SHP77 (cell line): ENCODE measurements at places on chromosomes 1 and 21.

- DNase-seq = no peak
Observed at GRCh38 chr1:65681096-65681495, 111.6 kb upstream of the PDE4B start.

GRCh38 chr1:115496904-115497527, 144.8 kb upstream of the VANGL1 start:
- DNase-seq = no peak

DNA sequence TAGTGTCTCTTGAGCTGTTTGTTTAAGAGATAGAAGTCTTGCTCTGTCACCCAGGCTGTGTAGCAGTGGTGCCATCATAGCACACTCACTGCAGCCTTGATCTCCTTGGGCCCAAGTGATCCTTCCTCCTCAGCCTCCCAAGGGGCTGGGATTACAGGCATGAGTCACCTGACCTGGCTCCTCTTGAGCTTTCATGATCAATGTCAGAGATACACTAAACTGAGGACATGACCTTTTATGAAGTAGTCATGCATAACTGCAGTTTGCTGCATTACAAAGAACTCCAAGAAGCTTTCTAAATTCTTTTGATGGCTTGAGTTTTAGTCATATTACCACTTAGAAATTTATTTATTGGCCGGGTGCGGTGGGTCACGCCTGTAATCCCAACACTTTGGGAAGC, 77.7 kb downstream of the CC2D1B start:
- DNase-seq = no peak

GRCh38 chr1:180926164-180926981, 13.7 kb downstream of the KIAA1614 start:
- no peak for DNase-seq

GRCh38 chr1:81391125-81391828, 409.5 kb upstream of the ADGRL2 start:
- peak; percentile 39 for DNase-seq

DNA sequence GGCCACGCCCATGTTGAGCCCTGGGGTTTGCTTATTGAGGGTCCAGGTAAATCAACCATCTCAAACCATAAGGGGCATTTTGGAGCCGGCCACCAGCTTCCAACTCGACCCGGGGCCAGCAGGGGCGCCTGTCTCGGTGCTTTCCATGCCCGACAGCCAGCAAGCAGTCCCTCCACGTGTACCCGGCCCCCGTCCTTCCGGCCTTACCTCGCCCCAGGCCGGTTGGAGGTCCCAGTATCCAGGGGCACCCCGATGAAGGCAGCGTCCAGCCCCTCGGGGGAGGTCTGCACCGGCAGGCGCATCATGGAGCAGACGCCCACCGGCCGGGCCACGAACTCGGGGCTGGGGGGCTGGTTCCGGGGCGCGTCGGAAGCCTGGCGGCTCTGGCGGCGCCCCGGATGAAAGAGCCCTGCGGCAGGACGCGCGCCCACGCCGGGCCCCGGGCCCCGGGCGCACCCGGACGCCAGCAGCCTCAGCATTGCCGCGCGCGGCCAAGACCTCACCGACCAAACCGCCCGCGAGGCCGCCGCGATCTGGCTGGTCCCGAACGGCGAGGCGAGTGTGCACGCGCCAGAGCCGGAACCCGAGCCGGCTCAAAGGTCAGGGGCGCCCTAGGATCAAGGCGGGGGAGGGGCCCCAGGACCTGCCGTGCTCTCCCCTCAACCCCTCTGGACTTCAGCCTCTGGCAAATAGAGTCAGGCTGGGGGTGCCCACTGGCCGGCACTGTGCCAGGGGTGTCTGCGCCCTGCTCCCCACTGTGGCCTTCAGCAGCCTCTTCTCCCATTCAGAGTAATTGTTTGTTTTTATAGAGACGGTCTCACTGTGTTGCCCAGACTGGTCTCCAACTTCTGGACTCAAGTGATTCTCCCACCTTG, at the start of gene AGMAT:
TSS of gene AGMAT (minus strand) at position 563 of the 875 bp plus-strand sequence. CDS start at position 479, 84 bp downstream.
- DNase-seq = no peak

GRCh38 chr1:47618222-47618720, 180.4 kb downstream of the FOXD2 start:
- no peak for DNase-seq

- peak; percentile 55 for DNase-seq
Observed at GRCh38 chr1:202189001-202189790, 4.4 kb upstream of the LGR6 start.

GRCh38 chr1:85313888-85314696, 37.7 kb upstream of the BCL10 start:
- no peak for DNase-seq

GRCh38 chr1:30242722-30243457, 480.5 kb downstream of the MATN1 start:
- no peak for DNase-seq

DNA sequence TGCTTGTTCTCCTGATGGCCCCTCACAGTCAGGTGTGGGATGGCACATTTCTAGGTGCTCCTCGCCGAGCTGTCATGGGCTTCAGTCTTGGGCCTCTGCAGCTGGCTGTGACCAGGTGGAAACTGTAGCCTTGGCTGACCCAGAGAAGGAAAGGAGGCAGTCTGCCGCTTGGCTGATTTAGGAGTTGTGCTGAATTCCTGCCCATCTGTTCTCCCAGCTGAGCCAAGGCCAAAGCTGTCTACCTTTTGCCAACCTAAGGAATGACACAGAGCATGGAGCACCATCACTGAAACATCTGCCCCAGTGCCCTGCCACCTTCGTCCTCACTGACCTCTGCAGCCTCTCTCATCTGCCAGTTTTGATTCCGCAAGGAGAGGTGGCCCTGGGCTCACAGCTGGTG, 27.9 kb downstream of the UTP25 start:
- DNase-seq = no peak

DNA sequence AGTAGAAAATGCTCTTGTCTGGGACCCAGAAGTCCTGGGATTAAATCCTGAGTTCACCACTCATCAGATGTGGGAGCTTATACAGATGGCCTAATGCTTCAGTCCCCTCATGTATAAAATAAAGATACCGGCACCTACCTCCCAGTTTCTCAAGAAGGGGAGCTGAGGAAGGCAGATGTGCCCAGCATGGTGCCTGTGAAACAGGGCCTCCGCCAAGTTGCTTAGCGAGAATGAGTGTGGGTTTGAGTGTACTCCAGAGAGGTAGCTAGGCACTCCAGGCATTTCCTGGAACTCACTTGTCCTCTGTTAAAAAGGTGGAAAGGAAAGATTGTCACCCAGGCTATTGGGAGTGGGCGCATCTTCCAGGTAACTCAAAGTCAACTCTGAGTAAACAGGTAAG, 37.8 kb downstream of the IER5 start:
- no peak for DNase-seq

GRCh38 chr1:86018283-86018923, 138.2 kb downstream of the COL24A1 start:
- DNase-seq = no peak

- DNase-seq = no peak
Observed at GRCh38 chr21:28518630-28519029, 474.0 kb downstream of the LTN1 start.

DNA sequence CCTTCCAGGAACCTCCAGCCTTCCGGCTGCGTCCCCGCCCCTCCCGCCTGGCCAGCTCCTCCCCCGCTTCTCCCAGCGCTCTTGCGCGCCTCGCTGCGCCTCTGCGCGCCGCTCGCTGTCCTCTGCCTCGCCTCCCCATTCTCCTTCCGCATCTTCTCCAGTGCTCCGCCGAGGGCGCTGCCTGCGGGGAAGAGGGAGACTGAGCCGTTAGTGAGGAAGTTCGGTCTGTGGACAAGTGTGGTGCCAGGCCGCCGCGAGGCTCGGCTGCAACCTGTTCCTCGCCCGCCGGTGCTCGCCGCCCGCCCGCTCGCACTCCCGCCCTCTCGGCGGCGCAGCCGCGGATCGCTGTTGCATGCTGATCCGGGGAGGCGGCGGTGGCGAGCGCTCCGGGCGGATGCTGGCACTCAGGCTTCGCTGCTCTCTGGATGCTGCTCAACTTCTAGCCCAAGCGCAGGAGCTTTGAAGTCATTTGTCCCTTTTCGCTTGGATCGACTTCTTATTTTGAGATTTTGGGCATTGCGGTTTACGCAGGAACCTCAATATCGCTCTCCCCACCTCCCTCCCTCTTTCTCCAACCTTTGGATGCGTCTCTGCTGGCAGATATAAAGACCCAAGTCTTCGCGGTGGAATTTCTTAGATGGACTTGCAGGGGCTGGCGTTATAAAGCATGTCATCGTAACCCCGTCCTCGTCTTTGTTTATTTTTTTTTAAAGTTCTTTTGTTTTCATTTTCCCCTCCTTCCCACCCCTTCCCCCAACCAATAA, 614 bp upstream of the CACNA1E start:
- DNase-seq = no peak

- DNase-seq = no peak
Observed at GRCh38 chr21:46486481-46487126, 27.9 kb downstream of the DIP2A start.

DNA sequence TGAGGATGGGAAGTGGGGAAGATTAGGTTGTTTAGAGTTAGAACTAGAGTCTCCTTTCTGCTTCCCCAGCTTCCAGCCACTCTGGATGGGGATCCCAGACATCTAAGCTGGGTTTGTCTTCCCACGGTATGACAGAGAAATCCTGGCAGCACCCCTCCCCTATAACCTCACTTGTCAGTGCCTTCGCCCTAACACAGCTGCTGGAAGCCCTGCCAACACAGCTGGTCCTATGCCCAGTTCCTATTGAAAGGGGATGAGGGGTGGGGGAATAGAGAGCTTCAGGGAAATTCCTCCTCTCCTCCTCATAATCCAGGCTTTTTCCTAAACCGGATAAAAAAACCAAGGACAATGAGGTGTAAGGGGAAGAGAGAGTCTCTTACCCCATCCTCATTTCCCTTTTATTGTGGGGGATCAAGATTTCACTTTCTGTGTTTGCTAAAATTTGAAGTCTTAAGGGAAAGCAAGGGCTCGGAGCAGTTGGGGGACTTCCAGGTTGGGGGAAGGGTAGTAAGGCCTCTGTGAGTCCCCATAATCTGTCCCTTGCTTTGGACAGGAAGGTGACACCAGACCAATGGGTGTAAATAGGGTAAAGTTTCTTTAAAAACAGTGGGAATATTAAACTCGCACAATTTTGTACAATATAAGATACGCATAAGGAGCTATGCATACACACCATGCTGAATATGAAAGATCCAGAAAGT, 590 bp downstream of the TMOD4 start:
- DNase-seq = no peak

GRCh38 chr1:5374192-5374591, 618.0 kb downstream of the NPHP4 start:
- DNase-seq = peak; percentile 60

DNA sequence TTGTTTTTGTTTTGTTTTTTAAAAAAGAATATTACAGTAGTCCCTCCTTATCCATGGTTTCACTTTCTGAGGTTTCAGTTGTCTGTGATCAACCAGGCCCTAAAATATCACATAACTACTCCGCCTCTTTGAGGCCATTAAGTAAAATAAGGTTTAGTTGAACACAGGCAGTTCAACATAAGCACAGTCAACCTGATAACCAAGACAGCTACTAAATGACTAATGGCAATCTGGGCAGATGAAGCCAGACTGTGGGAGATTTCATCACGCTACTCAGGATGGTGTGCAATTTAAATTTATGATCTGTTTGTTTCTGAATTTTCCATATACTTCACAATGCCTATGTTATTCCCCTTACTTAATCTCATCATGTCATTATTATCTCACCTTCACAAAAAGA, 30.1 kb downstream of the LDLRAD1 start:
- DNase-seq = no peak

GRCh38 chr1:60878323-60878722, 204.0 kb upstream of the NFIA start:
- no peak for DNase-seq

GRCh38 chr1:115531631-115532264, 110.0 kb upstream of the VANGL1 start:
- no peak for DNase-seq

DNA sequence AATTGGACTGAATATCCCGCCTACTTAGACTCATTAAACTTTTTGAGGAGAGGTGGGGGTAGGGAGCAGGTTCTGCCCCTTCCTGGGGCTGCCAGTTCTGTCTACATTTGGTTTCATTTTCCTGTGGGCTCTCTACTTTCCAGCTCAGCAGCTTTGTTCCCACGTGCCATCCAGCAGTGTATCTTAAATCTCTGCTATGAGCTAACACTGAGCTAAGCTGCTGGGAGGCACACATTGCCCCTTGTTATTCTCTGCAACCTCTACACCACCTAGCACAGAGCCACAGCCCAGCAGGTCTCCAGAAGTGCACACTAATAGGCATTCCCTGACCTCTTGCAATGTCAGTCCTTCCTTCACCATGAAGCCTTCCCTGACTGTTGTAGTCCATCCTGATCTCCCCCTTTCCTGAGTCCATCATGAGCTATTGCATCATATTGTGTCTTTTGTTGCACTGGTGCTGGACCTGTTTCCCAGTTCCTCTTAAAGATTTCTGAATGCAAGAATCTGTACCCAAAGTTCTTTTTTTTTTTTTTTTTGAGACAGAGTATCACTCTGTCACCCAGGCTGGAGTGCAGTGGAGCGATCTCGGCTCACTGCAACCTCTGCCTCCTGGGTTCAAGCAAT, 28.7 kb upstream of the NRDC start:
- DNase-seq = no peak

GRCh38 chr1:228059634-228060457, 22.7 kb upstream of the ARF1 start:
- no peak for DNase-seq

- DNase-seq = no peak
Observed at GRCh38 chr1:147630447-147630846, 39.9 kb downstream of the ACP6 start.

- DNase-seq = no peak
Observed at GRCh38 chr1:50476800-50477199, 53.6 kb upstream of the DMRTA2 start.

GRCh38 chr1:201501144-201501543, 5.8 kb downstream of the CSRP1 start:
- no peak for DNase-seq

DNA sequence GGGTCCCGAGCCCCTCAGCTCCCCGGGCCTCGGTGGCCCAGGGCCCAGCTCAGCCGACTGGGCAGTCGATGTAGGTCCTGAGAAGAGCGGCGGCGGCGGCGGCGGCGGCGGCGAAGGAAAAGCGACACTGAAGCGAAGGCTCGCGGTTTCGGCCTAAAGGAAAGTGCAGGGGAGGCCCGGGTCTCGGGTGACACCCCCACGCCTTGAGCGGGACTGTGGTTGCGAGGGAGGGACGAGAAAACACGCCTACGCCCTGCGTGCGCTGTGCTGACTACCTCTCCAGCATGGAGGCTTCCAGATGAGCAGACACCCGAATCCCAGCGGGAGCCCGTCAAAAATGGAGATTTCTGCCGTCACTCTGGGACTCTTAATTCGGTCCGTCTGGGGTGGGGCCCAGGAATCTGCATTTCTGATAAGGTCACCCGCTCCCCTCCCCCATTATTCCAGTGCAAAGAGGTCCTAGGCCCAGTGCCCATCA, 31.2 kb downstream of the DNTTIP2 start:
- DNase-seq = peak; percentile 81

GRCh38 chr21:35619184-35619583, 441.1 kb downstream of the SETD4 start:
- DNase-seq = no peak

DNA sequence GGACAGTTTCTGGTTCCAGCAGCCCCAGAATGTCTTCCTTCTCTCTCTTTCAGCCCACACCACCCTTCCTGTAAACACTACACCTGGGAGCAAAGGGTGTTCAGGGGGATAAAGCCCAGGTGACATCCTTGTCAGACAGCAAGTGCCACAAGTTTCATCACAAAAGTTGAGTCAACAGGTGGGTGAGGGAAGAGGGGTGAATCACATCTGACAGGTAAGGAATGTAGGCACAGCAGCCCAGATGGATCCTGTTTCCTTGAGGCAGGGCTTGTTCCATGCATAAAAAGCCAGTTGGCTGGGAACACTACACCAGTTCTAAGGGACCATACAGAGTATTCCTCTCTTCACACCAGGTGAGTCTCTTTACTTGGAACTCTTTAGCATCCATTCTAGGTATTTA, at the start of gene SPRR1B:
TSS of gene SPRR1B (plus strand) at position 309 of the 400 bp plus-strand sequence. CDS start 1,143 bp downstream, outside the sequence.
- DNase-seq = no peak

- DNase-seq = no peak
Observed at GRCh38 chr1:97986041-97987005, 65.5 kb upstream of the DPYD start.
